Activated T-cell treated with anti-CD3 and anti-CD28 coated beads, Interleukin-2, amount 50 U/mL, for 72 hours (primary cell): ENCODE measurements at places on chromosomes 13 and 19. TPM values are rescaled to one million over a fixed set of nuclear protein-coding genes. Genes with fewer than 3 reads are reported as not detected.

The PLK5 gene
- not detected for total RNA-seq

- DNase-seq = no peak
Measured at GRCh38 chr13:23630349-23631093, 60.3 kb downstream of the TNFRSF19 start.

GRCh38 chr13:110217811-110218210 is 89.1 kb downstream of the COL4A1 start:
- no peak for DNase-seq

DNA sequence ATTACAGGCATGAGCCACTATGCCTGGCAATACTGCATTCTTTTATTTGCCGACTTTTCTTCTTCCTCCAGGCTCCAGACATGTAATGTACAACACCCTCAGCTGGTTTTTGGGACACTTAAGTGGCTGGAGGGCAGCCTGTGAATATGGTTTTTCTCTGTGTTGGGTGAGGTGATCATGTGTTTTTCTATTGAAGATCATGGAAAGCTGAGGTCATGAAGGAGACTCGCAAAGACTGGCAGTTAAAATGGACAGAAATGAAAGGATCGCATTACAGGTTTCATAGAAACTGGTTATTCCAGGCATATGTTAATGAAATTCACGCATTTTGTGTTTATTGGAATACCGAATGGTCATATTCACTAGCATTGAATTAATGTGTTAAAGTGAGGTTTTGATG is 85.2 kb upstream of the RNF113B start:
- DNase-seq = no peak
